KBM-7 (cell line): ENCODE measurements at places on chromosomes 11 and 22.

GRCh38 chr11:66002648-66003225, 434 bp downstream of the BANF1 start:
- DNase-seq: no peak

DNA sequence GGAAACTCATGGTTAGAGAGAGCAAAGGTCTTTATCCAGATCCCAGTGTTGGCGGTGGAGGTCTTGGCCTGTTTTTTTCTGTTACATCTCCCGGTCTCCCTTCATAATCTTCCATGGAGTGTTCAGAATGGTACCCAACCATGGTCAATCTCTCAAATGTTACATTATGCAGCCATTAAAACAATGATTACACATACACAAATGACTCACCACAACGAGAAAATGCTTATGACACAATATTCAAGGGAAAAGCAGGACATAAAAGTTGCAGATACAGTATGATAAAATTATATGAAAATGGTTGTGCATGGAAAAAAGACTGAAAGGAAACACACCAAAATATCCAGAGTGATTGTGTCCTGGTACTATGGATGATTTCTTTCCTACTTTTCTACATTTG, 17.8 kb upstream of the CSNK1E start:
- DNase-seq: no peak

DNA sequence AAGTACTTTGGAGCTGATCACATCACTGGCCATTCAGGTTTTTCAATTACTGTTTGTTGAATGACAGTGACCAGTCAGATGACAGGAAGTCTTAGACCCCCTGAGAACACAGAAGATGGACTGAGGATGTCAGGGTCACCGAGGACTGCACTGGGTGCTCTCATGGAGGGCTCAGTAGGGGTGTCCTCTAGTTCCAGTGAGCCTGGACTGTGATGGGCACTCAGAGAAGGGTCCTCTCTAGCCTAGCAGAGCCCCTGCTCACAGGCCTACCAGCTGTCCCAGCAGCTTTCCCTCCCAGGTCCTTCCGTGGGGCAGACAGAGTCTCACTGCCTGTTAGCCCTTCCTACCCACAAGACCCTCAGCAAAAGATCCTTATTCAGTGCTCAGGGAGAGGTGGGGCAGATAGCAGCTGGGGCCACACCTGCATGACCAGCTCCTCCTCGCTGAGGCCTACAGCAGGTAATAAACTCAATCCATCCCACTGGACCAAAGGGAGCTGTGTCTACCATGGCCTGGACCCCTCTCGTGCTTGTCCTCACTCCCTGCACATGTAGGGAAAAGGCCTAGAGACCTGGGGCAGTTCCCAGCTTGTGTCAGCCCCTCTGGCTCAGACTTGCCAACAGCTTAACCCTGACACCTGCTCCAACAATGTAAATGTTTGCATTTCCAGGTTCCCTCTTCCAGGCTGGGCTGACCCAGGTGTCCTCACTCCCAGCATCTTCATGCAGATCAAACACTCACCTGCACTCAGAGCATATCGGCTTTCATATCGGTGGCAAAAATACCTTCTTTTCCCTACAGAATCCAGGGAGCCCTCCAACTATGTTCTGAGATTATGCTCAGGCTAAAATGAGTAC, 25.2 kb upstream of the VPREB1 start:
- DNase-seq: no peak

DNA sequence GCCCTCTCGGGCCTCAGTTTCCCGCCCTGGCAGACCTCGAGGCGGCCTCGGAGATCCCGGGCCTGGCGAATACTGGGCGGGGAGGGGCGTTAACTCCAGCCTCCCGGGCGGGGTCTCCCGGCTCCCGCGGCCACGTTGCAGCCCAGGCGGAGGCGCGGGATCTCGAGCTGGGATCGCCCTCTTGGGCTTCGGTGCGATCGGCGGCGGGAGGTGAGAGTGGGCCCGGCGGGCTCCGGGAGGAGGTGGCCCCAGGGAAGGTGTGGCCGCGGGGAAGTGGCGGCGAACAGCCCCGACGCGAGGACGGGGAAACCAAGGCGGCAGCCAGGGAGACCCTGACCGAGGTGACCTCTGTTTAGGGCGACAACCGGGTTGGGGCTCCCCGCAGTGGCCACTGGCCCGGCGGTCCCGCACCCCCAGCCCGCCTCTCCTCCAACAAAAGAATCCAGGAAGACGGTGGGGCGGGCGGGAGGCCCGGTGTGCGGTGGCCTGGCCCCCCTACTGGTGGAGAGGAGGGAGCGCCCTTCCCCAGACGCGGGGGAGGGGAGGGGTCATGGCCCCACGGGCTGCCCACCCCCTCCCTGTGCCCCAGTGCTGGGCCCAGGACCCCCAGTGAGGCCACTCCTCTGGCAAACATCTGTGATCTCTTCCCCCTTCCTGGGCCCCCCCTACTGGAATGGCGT, at the start of gene PHETA2:
PHETA2 (plus strand) TSS at position 117 of the 680 bp plus-strand sequence. CDS start 3,046 bp downstream, outside the sequence.
- DNase-seq: no peak

- peak; percentile 12 for DNase-seq
Observed at GRCh38 chr11:87299041-87299481, 261.3 kb downstream of the TMEM135 start.

DNA sequence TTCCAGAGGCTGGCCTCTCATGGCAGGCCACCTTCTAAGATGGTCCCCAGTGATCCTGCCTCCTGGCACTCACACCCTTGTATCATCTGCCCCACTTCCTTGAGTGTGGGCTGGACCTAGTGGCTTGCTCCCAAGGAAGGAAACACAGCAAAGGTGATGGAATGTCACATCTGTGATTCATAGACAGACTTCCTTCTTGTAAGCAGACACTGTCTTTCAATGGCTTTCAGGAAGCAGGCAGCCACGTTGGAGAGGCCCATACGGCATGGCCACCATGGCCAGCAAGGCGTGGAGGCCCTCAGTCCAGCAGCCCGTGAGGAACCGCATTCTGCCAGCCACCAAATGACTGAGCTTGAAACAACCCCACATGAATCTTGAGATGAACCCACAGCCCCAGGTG, 11.3 kb downstream of the LMO1 start:
- no peak for DNase-seq

DNA sequence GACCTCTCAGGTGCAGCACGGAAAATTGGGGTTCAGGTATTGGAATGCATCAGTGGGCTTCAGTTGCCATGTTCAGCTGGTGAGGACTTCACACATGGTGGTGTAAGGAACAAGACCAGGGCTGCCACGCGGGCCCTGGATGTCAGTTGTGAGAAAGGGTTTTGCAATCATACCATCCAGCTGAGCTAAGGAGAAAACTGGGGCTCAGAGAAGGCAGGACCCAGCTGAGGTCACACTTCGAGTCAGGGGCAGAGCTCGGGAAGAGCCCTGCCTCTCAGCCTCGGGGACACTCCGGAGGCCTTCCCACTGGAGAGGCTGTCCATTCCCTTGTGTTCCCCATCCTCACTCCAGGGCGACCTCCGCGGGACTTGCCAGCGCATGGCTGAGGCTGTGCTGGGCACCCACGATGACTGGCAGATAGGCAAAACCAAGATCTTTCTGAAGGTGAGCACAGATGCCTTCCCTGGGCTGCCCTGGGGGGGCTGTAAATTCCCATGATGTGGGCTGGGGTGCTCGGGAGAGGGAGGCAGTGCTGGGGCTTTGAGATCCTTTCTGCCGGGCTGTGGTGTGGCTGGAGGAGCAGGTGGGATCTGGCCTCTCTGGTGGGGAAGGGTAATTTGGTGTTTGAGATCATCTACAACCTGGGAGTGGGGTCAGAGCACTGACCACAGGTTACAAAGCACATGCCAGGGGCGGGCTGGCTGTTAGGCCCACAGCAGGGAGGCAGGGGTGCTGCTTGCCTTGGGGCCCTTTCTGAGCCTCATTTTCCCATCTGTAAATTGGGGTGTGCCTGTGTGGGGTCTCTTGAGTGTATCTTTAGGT, 47.2 kb downstream of the MYO7A start:
- DNase-seq: no peak

DNA sequence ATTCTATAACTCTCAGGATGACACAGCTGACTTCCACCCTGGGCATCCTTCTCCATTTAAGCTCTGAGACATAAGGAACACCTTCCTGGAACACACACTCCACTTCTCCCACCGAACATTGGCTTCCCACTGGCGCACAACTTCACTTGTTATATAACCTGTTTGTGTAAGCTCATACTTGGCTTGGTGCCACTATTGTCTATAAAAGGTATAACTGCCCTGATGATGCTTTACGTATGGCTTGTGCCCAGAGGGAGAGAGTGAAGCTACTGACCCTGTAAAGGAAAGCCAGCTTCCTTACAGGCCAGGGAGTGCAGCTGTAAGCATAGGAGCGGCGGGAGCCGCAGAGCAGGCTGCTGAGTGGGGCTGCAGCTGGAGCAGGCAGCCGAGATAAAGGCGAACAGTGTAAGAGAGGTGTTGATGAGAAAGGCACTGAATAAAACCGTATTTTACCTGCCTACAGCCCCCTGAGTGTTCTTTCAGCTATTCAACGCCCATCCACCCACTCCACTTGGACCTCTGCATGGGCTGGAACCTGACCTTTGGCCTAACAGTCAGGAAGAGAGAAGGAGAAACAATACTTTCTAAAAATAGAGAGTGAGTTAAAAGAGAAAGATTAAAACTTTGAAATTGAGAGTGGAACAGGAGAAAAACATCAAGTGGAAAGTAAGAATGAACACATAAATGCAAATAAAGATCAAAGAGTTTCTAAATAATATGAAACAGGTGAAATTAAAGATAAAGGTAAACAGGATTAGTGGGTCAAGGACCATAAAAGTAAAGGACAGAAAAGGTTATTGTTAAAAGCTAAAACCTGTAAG, 252.1 kb upstream of the ARHGAP42 start:
- no peak for DNase-seq

- DNase-seq: no peak
Observed at GRCh38 chr11:12509371-12509770, 132.0 kb downstream of the PARVA start.
